Cardiac ventricle fibroblast (primary cell): ENCODE measurements at places on chromosomes 11 and 22. TPM values are rescaled to one million over a fixed set of nuclear protein-coding genes. Genes with fewer than 3 reads are reported as not detected.

The GDPD4 gene
- not detected in 2 replicates for total RNA-seq

The OR52M1 gene
- not detected in 2 replicates for total RNA-seq

The TRIM48 gene
- not detected in 2 replicates for total RNA-seq

The FAM180B gene
- total RNA-seq = not detected in 2 replicates

The CRYAB gene
- 53.4 and 56.3 TPM in 2 replicates for total RNA-seq

The CBY1 gene
- total RNA-seq = 24.0 and 33.6 TPM in 2 replicates

The FREY1 gene
- not detected in 2 replicates for total RNA-seq

The GGTLC2 gene
- total RNA-seq = not detected in 2 replicates

The ALDH3B2 gene
- total RNA-seq = not detected in 2 replicates

The HYLS1 gene
- 3.2 and 5.9 TPM in 2 replicates for total RNA-seq

The SLC6A5 gene
- not detected in 2 replicates for total RNA-seq

The MRGPRF gene
- total RNA-seq = 13.3 and 15.2 TPM in 2 replicates

The OR10A4 gene
- total RNA-seq = not detected in 2 replicates

The CASP1 gene
- 8.5 and 15.7 TPM in 2 replicates for total RNA-seq

The RAB38 gene
- total RNA-seq = 0.56 and 0.93 TPM in 2 replicates

The DCDC1 gene
- total RNA-seq = under 0.01 TPM in 1 of 2 replicates, not detected in the other

The MRE11 gene
- 5.2 and 9.7 TPM in 2 replicates for total RNA-seq

The DTX4 gene
- 5.3 and 6.2 TPM in 2 replicates for total RNA-seq
